ENCODE measurements at places on chromosomes 6 and 20.

DNA sequence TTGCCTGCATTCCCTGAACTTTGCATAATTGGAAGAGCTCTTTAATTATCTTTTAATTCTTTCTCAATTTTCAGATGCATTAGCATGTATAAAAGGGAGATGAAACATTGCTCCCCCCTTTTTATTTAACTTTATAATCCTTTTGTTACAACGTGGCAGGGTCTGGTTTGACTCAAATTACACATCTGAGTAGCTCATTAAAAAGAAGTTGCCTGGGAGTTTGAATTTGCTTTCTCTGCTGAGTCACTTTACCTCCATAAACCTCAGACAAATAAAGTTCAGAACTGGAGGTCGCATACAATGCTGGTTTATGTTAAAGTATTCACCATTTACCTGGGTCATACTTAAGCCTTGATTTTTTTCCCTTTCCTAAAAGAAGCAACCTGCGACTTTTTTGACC is 495.2 kb downstream of the PREX1 start:
- DNase-seq = no peak

GRCh38 chr6:16739329-16739801 is 21.9 kb downstream of the ATXN1 start:
- DNase-seq = no peak

DNA sequence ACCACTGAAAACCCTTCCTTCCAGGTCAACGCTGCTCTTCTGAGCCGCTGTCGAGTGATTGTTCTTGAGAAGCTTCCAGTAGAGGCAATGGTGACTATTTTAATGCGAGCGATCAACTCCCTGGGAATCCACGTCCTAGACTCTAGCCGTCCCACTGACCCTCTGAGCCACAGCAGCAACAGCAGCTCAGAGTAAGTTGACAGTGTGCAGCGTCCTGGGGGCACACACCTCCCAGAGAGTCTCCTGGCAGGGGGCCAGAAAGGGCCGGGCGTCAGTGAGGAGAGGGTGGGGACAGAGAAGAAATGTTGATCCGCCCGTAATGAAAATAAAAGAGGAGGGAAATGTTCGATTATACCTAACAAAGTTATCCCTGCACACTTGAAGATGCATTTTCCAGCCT is 5.0 kb downstream of the WRNIP1 start:
- DNase-seq = no peak

- DNase-seq = no peak
These were observed 1.9 kb upstream of the SLC35D3 start for GRCh38 chr6:136920216-136920615.

- no peak for DNase-seq
These were observed 252.4 kb downstream of the GMDS start for GRCh38 chr6:1993042-1993441.

GRCh38 chr6:82365016-82365795 is 1.6 kb downstream of the TPBG start:
- no peak for DNase-seq

DNA sequence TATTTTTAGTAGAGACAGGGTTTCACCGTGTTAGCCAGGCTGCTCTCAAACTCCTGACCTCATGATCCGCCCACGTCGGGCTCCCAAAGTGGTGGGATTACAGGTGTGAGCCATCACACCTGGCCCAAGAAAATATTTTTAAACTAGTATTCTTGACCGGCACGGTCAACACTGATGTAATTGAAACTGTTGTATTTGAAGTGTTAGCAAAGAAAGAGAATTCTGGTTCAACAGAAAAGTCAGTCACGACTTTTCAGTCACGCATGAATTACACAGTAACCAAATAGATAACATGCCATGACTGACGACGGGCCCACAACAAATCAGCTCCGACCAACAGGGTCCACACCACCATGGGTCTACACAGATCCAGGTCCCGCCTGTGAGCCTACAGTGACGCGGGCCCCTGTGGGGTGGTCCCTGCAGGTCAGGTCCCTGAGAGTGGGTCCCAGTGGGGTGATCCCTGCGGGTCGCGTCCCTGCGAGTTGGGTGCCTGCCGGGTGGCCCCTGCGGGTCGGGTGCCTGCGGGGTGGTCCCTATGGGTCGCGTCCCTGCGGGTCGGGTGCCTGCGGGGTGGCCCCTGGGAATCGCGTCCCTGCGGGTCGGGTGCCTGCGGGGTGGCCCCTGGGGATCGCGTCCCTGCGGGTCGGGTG is 1.0 kb downstream of the GMEB2 start:
- no peak for DNase-seq
